CD4-positive, alpha-beta T cell treated with Interleukin-2 at 100 ng/mL for 4 hours (primary cell): ENCODE measurements at places on chromosomes 7 and 10.

GRCh38 chr7:135853499-135853898 is 104.9 kb upstream of the FAM180A start:
- DNase-seq: no peak

DNA sequence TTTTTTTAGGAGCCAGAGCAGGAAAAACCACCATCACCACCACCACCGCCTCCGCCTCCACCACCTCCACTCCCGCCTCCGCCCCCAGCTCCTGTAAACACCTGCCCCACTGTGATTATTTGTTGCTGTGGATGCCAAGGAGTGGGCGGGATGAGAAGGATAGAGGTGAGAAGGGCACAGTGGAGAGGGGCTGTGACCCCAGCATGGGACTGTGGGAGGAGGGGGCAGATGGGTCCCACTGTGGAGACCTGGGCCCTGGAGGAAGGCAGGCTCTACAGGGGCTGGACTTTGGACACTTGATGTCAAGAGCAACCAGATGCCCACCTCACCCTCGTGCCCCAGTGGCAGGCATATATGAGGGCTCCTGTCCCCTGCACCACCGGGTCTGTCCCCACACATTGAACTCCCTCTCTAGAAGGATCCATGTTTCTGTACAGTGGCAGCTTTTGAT is 24.7 kb downstream of the ANTXRL start:
- no peak for DNase-seq

DNA sequence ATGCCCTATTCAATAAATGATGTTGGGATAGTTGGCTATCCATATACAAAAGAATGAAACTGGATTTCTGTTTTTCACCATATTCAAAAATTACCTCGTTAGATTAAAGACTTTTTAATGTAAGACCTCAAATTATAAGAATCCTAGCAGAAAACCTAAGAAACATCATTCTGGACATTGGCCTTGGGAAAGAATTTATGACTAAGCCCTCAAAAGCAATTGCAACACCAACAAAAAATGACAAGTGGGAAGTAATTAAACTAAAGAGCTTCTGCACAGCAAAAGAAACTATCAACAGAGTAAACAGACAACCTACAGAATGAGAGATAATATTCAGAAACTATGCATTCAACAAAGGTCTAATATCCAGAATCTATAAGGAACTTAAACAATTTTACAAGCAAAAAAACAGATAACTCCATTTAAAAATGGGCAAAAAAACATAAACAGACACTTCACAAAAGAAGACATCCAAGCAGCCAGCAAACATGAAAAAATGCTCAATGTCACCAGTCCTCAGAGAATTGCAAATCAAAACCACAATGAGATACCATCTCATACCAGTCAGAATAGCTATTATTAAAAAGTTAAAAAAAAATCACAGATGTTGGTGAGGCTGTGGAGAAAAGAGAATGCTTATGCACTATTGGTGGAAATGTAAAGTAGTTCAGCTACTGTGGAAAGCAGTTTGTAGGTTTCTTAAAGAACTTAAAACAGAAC is 309.8 kb downstream of the AHR start:
- no peak for DNase-seq

DNA sequence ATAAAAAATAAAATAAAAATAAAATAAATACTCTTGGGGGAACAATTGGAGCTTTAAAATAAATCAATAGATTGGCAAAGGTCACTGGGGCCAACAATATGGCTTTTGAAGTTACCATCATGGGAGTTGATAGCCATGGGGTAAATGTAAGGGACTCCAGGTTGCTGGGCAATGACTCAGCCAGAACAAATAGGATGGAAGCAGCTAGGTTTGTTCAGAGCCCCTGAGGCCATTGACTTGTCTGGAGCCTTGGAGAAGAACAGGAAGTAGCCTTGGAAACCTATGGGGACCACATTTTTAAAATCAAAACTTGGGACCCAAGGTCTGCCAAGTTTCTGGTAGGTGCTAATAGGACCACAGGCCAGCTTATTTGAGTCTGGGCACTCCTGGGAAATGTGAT is 20.2 kb upstream of the FRA10AC1 start:
- DNase-seq: no peak

- DNase-seq: no peak
These were observed 69.5 kb downstream of the NPSR1 start for GRCh38 chr7:34727464-34727995.

DNA sequence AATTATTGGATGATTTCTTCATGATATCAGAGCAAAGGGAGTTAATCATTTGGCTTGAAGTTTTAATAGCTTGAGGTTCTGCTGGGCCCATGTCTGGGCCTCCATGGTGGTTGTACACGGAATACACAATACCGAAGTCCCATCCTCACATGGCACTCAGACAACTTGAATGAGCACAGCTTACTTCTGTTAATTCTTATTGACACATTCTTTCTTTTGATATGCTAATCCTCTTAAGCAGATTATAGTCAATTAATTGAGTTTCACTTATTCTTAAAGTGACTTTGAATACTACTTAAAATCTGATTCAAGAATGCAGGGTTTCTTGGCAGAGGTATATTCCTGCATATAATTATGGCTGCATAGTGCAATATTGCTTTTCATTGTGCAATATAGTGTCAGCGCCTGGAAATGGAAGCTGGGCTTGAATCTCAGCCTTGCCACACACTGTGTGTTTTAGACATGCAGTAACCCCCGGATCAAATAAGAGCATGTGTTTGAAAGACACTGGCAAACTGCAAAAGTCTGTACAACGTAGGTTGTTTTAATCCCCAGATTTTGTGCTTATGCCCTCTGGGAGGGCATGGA is 543.5 kb upstream of the ADARB2 start:
- DNase-seq: no peak

GRCh38 chr7:41628901-41629300 is 74.0 kb downstream of the INHBA start:
- DNase-seq: no peak

DNA sequence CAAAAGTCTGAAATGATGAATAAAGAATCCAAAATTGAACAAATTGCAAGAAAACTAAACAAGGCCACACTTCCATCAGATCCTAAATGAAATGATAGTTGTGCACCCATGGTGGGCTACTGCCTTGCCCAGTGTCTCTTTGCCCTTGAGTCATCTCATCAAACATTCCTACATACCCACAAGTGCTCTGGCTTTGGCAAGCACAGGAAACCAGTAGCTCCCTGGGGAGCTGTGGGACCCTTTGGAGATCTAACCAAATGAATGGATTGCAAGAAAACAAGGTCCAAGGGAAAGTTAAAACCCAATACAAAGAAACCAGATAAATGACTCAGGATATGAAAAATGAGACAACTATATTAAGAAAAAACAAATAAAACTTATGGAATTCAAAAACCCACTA is 129.8 kb upstream of the TMEM229A start:
- DNase-seq: no peak

DNA sequence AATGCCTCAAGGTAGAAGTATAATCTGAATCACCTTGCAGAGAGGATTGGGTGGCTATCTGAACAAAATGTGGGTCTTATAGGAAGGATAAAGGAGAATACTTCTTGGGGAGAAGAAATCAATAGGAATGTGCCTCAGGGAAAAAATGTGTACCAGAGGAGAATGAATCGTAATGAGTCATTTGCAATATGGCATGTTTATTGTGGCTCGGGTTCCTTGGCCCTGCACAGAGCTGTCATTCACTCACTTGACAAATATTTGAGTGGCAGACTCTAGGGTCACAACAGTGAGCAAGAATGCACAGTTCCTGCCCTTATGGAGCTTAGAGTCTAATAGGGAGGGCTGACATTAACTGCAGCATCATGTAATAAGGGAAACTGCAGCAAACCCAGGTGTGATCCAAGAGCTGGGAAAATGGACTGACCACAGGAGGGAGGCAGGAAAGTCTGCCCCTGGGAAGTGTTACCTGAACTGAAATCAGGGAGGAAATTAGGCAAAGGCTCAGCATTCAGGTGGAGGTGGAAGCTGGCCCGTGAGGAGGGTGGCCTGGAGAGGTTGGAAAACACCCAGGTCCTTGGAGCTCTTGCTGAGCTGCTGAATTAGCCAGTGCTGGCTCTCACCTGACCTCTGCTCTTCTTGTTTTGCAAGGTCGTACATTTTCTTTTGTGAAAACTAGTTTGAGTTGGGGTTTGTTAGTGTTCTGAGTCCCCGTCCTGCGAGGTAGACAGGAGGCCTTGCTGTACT is 203.9 kb downstream of the FRMD4A start:
- DNase-seq: no peak

GRCh38 chr10:100731407-100732240 is 13.8 kb upstream of the PAX2 start:
- no peak for DNase-seq

DNA sequence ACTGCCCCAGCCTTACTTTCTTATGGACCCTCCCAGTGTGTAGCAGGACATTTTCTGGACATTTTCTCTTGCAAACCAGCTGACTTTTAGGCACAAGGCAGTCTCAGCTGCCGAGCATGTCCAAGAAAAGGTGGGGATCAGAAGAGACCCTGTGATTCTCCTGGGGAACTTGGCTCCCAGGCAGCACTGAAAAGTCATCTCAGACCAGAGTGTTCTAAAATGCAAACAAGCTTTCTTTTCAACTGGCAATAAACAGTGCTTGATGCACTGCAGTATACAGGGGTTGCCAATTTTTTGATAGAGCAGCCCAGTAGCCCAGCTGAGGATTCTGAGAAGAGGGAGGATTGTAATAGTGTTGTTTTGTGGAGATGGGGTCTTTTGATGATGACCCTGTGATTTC is 168.0 kb upstream of the PHYHIPL start:
- no peak for DNase-seq

DNA sequence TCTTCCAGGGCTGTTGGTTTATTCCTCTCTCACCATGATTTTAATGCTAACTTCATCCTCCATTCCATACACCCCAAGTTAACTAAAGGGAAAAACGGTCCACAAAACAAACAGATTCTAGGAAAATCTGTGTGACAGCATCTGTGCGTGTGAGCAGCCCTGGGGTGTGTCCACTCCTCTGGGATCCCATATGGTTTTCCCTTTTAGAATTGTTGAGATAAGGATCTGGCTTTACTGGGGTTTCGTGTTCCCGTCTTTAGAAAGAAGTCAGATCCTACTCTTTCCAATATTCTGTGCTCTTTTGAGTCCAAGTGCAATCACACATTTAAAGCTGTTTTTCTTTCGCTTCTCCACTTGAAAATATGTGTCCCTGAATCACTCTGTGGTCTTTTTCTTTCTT is 257.1 kb downstream of the KLF6 start:
- DNase-seq: no peak
